ENCODE measurements at places on chromosomes 13 and 19.

GRCh38 chr19:41328157-41328841 is 18.3 kb downstream of the CCDC97 start:
- no peak for DNase-seq

- no peak for DNase-seq
Observed at GRCh38 chr19:33524024-33524664, 2.6 kb upstream of the PEPD start.

DNA sequence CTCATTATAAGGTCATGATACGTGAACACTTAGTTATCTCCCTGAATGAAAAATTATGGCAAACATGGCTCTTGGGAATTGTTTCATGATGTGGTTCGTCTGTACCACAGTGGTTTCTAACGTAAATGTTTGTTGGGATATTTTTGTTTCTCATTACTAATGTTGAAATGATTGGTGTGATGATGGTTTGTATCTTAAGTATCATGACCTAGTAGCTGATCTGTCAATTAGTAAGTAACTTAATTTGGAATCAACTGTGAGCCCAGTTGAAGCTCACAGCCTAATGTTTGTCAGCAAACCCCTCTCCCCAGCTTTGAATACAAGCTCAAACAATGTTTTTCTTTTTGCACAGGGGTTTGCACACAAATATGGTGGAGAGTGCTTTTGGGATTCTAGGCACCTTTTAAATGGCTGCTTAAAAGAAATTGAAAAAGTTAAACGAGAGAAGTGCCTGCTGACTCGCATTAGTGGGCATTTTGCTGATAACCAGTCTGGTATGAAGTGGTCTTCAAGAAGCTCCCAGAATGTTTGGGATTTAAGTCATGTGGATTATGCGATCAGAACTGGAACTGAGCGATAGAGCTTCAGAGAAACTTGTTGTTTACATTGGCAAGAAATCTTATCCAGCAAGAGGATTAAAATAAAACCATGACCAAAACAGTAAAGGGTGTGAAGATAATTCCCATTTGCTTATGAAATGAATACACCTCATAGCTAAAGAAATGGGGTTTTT is 68.2 kb downstream of the LMO7 start:
- DNase-seq: no peak

DNA sequence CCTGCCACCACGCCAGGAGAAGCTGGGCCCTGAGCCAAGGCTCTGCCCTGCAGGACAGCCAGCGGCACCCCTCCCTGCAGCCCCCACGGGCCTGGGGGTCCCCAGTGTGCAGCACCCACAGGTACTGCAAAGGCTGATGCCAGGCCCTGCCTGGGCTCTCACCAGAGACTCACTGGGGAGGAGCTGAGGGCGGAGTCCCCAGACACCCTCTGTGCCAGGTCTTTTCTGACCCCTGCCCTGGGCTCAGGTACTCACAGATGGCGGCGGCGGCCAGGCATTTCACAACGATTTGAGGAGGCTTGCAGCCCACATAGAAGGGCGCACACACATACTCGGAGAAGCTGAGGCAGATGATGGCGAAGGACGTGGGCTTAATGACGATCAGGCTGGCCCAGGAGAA is 5.7 kb downstream of the SLC7A9 start:
- no peak for DNase-seq

DNA sequence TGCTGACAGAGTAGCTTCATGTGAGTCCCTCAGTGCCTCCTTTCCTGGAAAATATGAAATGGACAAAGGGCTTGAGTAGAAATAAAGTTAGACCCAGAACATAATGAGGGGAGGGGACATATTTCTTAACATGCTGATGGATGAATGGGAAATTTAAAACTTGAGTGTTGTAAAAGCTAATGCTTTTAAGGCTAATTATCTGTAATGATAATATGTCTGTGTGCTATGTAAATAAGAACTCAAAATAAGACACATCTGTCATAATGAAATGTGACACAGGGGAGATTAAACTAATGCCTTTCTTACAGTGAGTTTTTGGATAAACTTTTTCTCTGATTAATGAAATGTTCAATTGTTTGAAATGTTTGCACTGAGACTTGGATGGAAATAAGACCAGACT is 65.8 kb upstream of the RFXAP start:
- no peak for DNase-seq

- no peak for DNase-seq
Observed at GRCh38 chr13:79646880-79647279, 165.9 kb downstream of the NDFIP2 start.

DNA sequence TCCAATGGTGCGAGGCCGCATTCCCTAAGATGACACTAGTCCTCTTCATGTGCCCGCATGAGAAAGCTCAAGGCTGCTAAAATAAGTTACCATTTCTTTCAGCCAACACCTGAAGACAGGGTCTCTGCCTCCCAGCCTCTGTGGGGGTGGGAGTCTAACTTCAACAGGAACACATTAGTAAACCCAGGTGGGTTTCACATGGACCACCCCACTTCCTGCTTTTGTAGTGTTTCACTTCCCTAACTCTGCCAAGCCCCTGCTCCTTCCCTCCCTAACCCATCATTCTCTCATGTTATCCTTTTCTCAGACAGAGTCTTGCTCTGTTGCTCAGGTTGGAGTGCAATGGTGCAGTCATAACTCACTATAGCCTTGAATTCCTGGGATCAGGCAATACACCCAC is 783.6 kb downstream of the UQCRFS1 start:
- DNase-seq: no peak

GRCh38 chr13:99548448-99548847 is 47.2 kb downstream of the TM9SF2 start:
- no peak for DNase-seq

- no peak for DNase-seq
Observed at GRCh38 chr13:48488995-48489394, 43.9 kb downstream of the RCBTB2 start.
